ENCODE measurements at places on chromosomes 13 and 19. TPM values are rescaled to one million over a fixed set of nuclear protein-coding genes. Genes with fewer than 3 reads are reported as not detected.

IGFL4 gene
- not detected for total RNA-seq

SUCLA2 gene
- 15.7 TPM for total RNA-seq

SYCN gene
- 1.6 TPM for total RNA-seq

COL4A1 gene
- total RNA-seq = 9.1 TPM

MIR17HG gene
- total RNA-seq = 1.9 TPM

DMPK gene
- 7.8 TPM for total RNA-seq

FFAR1 gene
- not detected for total RNA-seq

SHC2 gene
- 57.8 TPM for total RNA-seq

IGSF23 gene
- 7.0 TPM for total RNA-seq

PNMA8C gene
- total RNA-seq = not detected

SOX21 gene
- not detected for total RNA-seq

All from left lobe of liver (tissue), 2 donors.